ENCODE measurements at places on chromosomes 3 and 15. TPM values are rescaled to one million over a fixed set of nuclear protein-coding genes. Genes with fewer than 3 reads are reported as not detected.

Gene CYP1A2
- not detected for total RNA-seq

Gene SLC28A1
- not detected for total RNA-seq

Gene NTRK3
- not detected for total RNA-seq

- H3K36me3 ChIP-seq = no peaks in the 10 kb centered on the region
- no peaks in the 10 kb centered on the region for H3K4me1 ChIP-seq
- no peaks in the 10 kb centered on the region for H3K27me3 ChIP-seq
- DNase-seq = no peak
- H3K4me3 ChIP-seq = no peak overlapping the region
- H3K27ac ChIP-seq = no peak overlapping the region
Observed at GRCh38 chr3:114615523-114616085, 321.8 kb downstream of the TIGIT start.

- H3K4me1 ChIP-seq = no peaks in the 10 kb centered on the region
- H3K36me3 ChIP-seq = no peaks in the 10 kb centered on the region
- peaks cover 10% of the 10 kb centered on the region for H3K27me3 ChIP-seq
- H3K27ac ChIP-seq = no peak overlapping the region
Observed at GRCh38 chr3:45355351-45355750, 33.0 kb upstream of the LARS2 start.

DNA sequence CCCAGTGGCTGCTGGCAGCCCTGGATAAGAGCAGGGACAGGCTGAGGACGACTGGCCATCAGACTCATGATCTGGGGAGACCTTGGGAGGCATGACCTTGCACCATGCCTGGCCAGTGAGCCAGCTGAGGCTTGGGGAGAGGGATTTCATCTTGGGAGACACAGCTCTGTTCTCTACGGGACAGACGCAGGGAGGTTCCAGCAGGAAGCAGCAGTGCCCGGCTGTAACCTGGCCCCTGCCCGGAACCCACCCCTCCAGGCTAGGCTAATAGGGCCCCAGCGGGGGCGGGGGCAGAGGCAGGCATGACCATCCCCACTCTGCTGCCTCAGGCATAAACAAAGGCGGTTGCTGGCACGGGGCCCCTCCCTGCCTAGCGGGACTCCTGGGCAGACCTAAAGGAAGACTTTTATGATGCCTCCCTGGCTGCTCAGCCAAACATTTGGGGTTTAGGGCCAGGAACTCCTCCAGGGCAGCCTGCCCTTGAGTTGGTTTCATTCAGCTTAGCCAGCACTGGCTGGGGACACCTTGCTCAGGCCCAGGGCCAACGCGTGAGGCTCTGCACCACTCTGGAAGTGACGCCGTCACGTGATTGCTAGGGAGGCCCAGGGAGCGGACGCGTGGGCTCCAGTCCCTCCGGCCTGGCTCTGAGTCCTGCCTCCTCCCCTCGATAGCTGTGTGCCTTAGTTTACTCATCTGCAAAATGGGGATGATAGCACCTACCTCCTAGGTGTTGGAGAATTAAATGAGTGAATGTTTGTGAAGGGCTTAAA, 27.6 kb downstream of the HDAC11 start:
- H3K4me1 ChIP-seq = peaks cover 9% of the 10 kb centered on the region
- H3K36me3 ChIP-seq = no peaks in the 10 kb centered on the region
- no peak overlapping the region for H3K4me3 ChIP-seq

DNA sequence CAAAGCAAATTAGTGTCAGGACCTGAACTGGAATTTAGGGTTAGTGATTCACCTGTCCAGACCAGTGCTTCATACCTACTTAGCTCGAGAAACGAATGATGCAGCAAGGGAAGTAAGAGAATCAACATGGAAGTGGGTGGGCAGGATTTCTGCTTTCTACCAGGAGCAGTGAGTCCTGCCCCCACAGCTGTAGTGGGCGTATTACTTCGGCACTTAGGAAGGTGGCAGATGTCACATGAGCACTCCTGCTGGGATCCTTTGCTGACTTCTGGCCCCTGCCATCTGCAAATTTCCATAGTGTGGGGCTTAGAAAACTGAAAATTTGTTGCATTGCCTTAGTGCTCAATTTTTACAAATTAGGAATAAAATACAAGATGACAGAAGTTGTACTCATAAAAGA, 31.2 kb downstream of the RYR3 start:
- H3K27ac ChIP-seq = no peak overlapping the region
- no peak for DNase-seq
- no peaks in the 10 kb centered on the region for H3K36me3 ChIP-seq
- no peaks in the 10 kb centered on the region for H3K4me1 ChIP-seq
- no peak overlapping the region for H3K4me3 ChIP-seq

DNA sequence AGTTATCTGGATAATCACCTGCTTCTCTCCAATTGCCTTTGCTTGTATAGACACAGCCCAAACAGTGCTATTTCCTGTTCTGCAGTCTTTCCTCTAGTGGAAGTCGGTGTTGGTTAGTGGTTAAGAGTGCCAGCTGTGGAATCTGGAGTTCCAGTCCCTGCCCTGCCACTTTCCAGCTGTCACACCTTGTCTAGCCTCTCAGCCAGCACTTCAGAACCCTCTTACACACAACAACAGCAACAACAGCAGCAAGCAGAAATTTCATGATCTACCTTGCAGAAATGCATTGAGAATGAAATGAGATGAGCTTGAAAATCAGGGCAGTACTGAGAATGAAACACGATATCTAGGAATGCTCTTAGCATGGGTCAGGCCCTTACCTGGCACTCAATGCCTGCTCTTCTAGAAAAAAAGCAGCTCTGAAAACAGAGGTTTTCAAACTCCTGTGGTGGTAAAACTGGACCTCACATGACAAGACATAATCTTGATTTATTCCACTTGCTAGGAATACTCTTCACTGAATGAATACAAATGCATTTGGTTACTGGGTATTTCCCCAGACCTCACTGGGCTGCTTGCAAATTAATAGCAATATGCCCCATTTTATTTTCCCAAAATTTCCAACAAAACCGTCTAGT, 3.3 kb upstream of the WNT5A start:
- no peaks in the 10 kb centered on the region for H3K27me3 ChIP-seq
- no peak overlapping the region for H3K4me3 ChIP-seq
- H3K27ac ChIP-seq = no peak overlapping the region
- peaks cover 18% of the 10 kb centered on the region for H3K4me1 ChIP-seq
- DNase-seq = no peak
- H3K36me3 ChIP-seq = no peaks in the 10 kb centered on the region

- H3K4me3 ChIP-seq = no peak overlapping the region
- no peaks in the 10 kb centered on the region for H3K27me3 ChIP-seq
- H3K4me1 ChIP-seq = peaks cover 5% of the 10 kb centered on the region
- no peaks in the 10 kb centered on the region for H3K36me3 ChIP-seq
- H3K27ac ChIP-seq = no peak overlapping the region
Observed at GRCh38 chr3:47425959-47426358, 45.1 kb downstream of the PTPN23 start.

DNA sequence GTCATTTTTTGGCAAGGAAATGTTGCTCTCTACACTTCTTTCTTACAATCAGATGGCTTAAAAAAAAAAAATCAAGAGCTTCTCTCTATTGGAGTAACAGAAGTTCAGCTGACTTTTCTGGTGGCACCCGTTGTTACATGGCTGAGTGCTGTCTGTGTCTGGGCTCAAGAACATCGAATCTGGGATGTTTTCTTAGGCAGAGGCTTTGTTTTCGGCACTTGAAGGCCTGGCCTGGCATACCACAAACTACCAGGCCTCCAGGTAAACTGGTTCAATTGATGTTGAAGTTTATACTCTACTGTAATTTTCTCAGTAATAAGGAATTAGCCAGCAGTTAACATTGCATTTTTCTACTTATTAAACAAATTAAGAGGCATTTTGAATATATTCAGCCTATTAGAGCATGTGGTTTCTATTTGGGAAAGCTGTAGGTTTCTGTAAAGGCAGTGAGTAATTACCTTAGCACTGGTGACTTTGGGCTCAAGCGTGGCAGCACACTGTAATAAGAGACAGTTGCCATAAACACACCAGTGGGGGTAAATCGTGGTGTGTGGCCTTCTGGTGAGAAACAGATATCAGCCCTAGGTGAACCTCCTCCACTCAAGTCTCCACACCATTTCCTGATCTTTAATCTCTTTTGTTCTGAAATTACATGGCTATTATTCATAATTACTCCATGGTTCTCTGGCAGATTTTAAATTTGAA, 544.7 kb downstream of the MECOM start:
- no peaks in the 10 kb centered on the region for H3K27me3 ChIP-seq
- no peaks in the 10 kb centered on the region for H3K36me3 ChIP-seq
- no peak overlapping the region for H3K4me3 ChIP-seq
- DNase-seq = peak; percentile 49
- H3K27ac ChIP-seq = no peak overlapping the region

DNA sequence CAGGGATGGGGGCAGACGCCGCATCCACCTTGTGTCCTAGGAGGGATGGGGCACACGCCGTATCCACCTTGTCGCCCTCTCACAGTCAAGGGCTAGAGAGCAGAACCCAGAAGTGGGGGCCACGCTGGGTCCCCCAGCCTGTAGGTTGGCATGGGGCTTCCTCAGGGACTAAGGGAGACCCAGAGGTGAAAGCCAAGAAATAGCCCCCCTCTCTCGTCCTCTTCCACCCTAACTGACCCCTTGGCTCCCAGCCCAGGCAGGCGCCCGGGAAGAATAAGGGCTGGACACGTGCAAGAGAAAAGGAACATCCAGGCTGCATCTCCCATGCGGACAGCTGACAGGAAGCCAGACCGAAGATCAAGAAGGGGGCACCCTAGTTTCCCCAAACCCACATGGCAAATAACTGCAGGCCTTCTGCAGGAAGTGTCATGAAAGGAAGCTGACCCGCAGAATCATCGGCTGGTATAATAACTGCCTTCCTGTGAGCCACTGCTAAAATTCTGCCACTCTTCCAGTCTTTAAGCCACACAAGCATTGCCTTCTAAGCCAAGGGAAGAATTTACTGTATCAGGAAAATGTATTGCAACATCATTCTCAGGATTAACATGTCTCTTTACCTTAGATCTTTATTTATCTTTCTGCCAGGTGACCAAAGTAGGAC, 38.5 kb upstream of the TFRC start:
- peaks cover 25% of the 10 kb centered on the region for H3K27me3 ChIP-seq
- H3K4me3 ChIP-seq = no peak overlapping the region
- no peaks in the 10 kb centered on the region for H3K4me1 ChIP-seq

DNA sequence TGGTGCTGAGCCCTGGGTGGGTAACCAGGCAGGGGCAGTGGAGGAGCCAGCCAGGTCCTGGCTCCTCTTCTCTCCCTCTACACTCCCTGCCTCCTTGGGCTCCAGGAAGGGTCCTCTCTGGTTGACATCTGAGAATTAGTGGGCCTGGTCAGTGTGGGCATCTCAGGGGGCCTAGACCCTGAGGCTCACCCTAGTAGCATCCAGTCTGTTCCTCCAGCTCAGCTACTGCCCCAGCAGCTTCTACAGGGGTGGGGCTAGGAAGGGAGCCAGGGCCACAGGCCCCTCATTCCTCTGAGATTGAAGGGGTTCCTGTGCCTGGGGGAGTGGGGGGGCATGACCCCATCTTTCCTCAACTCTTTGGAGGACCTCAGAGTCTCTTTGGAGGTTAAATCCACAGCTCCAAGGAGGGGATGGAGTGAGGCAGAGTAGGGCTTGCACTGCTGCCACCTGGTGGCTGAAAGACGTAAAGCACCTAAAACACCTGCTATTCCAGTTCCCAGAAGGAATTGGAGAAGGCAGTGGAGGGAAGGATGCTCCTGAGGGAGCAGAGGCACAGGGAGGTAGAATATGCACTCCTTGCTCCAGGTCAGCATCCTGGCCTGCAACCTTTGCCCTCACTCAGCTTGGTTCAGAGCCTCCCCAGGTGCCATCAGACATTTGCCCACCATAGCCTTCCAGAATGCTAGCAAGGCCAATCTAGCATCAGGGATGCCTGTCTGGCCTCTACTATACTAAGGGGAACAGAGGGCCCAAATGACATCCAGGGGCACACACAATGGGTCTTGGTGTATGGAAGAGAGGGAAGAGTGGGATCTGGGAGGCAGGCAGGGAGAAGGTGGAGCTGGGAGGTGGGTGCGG, 25.1 kb downstream of the C3orf18 start:
- peaks cover 24% of the 10 kb centered on the region for H3K27me3 ChIP-seq
- H3K4me1 ChIP-seq = no peaks in the 10 kb centered on the region
- no peak overlapping the region for H3K27ac ChIP-seq
- peak; percentile 66 for DNase-seq

GRCh38 chr15:79682851-79683288, 213.9 kb downstream of the MTHFS start:
- no peaks in the 10 kb centered on the region for H3K36me3 ChIP-seq
- H3K27me3 ChIP-seq = no peaks in the 10 kb centered on the region
- peaks cover 34% of the 10 kb centered on the region for H3K4me1 ChIP-seq
- DNase-seq = peak; percentile 71

- no peaks in the 10 kb centered on the region for H3K36me3 ChIP-seq
- no peak overlapping the region for H3K4me3 ChIP-seq
- H3K27ac ChIP-seq = no peak overlapping the region
- DNase-seq = no peak
- H3K27me3 ChIP-seq = no peaks in the 10 kb centered on the region
- no peaks in the 10 kb centered on the region for H3K4me1 ChIP-seq
Observed at GRCh38 chr3:142875583-142876207, 13.2 kb downstream of the PCOLCE2 start.

DNA sequence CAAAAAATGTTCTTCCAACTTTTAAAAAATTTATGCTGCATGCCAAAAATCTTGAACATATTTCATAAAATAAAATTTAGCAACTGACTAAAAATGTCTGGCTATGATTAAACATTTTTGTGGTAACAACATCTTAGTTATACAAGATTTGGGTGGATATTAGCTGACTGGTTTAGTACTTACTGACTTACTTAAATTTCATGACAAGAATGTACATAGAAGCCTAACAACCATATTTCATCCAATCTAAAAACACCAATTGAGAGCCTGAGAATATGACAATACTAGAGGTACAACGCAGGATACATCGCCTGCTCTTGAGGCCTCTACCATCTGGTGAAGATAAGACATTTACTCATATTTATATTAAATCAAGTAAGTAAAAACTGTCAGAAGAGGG, 34.6 kb downstream of the GNB4 start:
- peak overlapping the region; percentile 33 for H3K4me3 ChIP-seq
- DNase-seq = peak; percentile 55
- peaks cover 23% of the 10 kb centered on the region for H3K4me1 ChIP-seq
- peaks cover 43% of the 10 kb centered on the region for H3K36me3 ChIP-seq

- no peaks in the 10 kb centered on the region for H3K36me3 ChIP-seq
- H3K4me3 ChIP-seq = no peak overlapping the region
- H3K27ac ChIP-seq = peak overlapping the region; percentile 6
- peaks cover 21% of the 10 kb centered on the region for H3K4me1 ChIP-seq
- H3K27me3 ChIP-seq = no peaks in the 10 kb centered on the region
Observed at GRCh38 chr3:120560304-120561250, 35.6 kb upstream of the NDUFB4 start.

GRCh38 chr3:12999147-13000140, 73.8 kb downstream of the IQSEC1 start:
- no peaks in the 10 kb centered on the region for H3K36me3 ChIP-seq
- no peak overlapping the region for H3K4me3 ChIP-seq
- no peaks in the 10 kb centered on the region for H3K27me3 ChIP-seq
- no peaks in the 10 kb centered on the region for H3K4me1 ChIP-seq
- H3K27ac ChIP-seq = no peak overlapping the region

- H3K4me1 ChIP-seq = peaks cover 53% of the 10 kb centered on the region
- no peaks in the 10 kb centered on the region for H3K36me3 ChIP-seq
- H3K27me3 ChIP-seq = no peaks in the 10 kb centered on the region
- H3K4me3 ChIP-seq = no peak overlapping the region
Observed at GRCh38 chr3:111594205-111594604, 941 bp downstream of the ZBED2 start.

GRCh38 chr15:70036585-70037291, 61.0 kb downstream of the TLE3 start:
- no peak overlapping the region for H3K4me3 ChIP-seq
- H3K36me3 ChIP-seq = no peaks in the 10 kb centered on the region
- no peaks in the 10 kb centered on the region for H3K27me3 ChIP-seq
- no peak overlapping the region for H3K27ac ChIP-seq

Data from GM23248 (cell line).